ENCODE measurements at places on chromosomes 4 and X.

- H3K27me3 ChIP-seq: no peaks in the 10 kb centered on the region
- no peak overlapping the region for H3K4me3 ChIP-seq
- H3K27ac ChIP-seq: no peak overlapping the region
- peaks cover 21% of the 10 kb centered on the region for H3K36me3 ChIP-seq
- no peaks in the 10 kb centered on the region for H3K4me1 ChIP-seq
Observed at GRCh38 chr4:77872723-77873445, 10.3 kb downstream of the MRPL1 start.

DNA sequence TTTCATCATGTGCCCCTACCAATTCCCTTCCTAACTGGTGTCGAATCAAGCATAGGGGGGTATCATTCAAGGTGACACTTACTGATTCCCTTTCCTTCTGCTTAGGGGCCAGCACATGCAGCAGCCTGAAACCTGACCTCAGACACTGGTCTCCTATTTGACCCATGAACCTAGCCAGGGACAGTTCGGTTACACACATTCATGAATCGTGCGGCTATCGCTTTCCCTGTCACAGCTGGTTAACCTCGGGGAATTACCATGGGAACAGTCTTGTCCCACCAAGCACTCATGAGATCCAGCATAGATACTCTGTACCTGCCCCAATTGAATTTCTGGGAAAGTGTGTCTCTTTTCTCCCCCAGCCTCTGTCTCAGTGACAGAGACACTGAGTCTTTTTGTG is 140.4 kb downstream of the ZNF674 start:
- H3K4me3 ChIP-seq: no peak overlapping the region
- DNase-seq: no peak
- no peaks in the 10 kb centered on the region for H3K4me1 ChIP-seq
- H3K36me3 ChIP-seq: no peaks in the 10 kb centered on the region
- no peak overlapping the region for H3K27ac ChIP-seq

- no peak overlapping the region for H3K4me3 ChIP-seq
- no peak overlapping the region for H3K27ac ChIP-seq
- H3K4me1 ChIP-seq: no peaks in the 10 kb centered on the region
- no peaks in the 10 kb centered on the region for H3K27me3 ChIP-seq
- peaks cover 13% of the 10 kb centered on the region for H3K36me3 ChIP-seq
Observed at GRCh38 chr4:13455411-13455810, 28.7 kb downstream of the RAB28 start.

DNA sequence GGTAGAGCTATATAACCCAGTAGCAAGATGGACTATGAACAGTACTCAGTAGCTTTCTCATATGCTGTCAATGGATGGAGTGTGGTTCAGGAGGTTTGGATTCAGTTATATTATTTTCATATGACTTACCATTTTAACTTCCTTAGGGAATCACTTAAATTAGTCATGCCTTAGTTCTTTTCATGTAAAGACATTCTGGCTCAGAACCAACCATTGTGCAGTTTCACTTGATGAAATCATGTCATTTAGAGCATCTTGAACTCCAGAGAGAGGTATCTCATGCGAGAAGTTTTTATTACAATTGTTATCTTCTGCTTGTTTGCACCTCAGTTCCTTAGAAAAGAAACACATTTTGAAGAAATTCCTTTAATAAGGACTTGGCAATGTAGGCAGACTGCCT is 55.8 kb downstream of the IL1RAPL2 start:
- H3K27ac ChIP-seq: no peak overlapping the region
- H3K36me3 ChIP-seq: no peaks in the 10 kb centered on the region
- H3K4me1 ChIP-seq: no peaks in the 10 kb centered on the region
- H3K27me3 ChIP-seq: peaks cover 6% of the 10 kb centered on the region

DNA sequence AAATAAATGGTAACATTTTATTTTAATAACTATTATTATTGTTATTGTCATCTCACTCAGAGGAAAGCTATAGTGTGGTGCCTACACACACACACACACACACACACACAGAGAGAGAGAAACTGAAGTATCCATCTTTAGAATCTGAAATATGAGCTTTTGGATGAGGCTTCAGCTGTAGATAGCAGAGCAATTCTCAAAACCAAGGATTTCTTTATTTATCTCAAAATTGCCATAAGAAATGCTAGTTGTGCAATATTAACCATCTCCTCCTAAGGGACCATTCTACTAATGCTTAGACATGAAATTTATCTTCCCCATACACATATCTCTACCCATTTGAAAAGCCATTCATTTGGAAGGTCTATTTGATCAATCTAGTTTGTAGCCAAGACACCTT is 50.1 kb upstream of the SGMS2 start:
- no peaks in the 10 kb centered on the region for H3K27me3 ChIP-seq
- no peaks in the 10 kb centered on the region for H3K36me3 ChIP-seq
- no peak overlapping the region for H3K27ac ChIP-seq
- H3K4me1 ChIP-seq: no peaks in the 10 kb centered on the region

DNA sequence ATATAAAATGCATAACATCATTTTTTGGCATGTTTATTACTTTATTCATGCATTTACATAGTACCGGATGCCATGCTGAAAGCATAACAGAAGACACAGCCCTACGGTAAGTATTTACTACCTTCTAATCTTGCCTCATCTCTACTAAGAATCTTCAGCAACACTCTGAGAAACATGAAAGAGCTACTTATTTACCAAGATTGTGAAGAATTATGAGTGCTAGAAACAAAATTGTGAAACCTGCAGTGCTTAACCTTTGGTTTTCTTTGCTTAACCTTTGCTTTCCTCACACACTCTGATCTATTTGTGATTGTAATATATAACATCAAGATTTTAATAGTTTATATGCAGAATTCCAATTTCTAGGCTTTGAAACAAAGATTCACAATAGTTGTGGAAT is 7.4 kb downstream of the ANTXR2 start:
- H3K4me3 ChIP-seq: no peak overlapping the region
- H3K36me3 ChIP-seq: peaks cover 13% of the 10 kb centered on the region
- H3K27ac ChIP-seq: no peak overlapping the region

GRCh38 chr4:107279733-107280132 is 243.6 kb upstream of the DKK2 start:
- no peak overlapping the region for H3K27ac ChIP-seq
- DNase-seq: no peak
- H3K36me3 ChIP-seq: no peaks in the 10 kb centered on the region
- no peaks in the 10 kb centered on the region for H3K27me3 ChIP-seq
- H3K4me3 ChIP-seq: no peak overlapping the region

- no peak for DNase-seq
- no peaks in the 10 kb centered on the region for H3K27me3 ChIP-seq
- H3K27ac ChIP-seq: no peak overlapping the region
- peaks cover 10% of the 10 kb centered on the region for H3K36me3 ChIP-seq
- no peak overlapping the region for H3K4me3 ChIP-seq
Observed at GRCh38 chr4:151753056-151753455, 7.8 kb downstream of the GATB start.

- DNase-seq: no peak
- H3K4me1 ChIP-seq: no peaks in the 10 kb centered on the region
- no peak overlapping the region for H3K27ac ChIP-seq
- no peaks in the 10 kb centered on the region for H3K27me3 ChIP-seq
Observed at GRCh38 chr4:23779839-23780238, 110.0 kb downstream of the PPARGC1A start.

GRCh38 chr4:25723409-25723808 is 67.8 kb downstream of the SLC34A2 start:
- DNase-seq: no peak
- H3K27me3 ChIP-seq: no peaks in the 10 kb centered on the region
- no peaks in the 10 kb centered on the region for H3K36me3 ChIP-seq
- H3K4me1 ChIP-seq: no peaks in the 10 kb centered on the region

DNA sequence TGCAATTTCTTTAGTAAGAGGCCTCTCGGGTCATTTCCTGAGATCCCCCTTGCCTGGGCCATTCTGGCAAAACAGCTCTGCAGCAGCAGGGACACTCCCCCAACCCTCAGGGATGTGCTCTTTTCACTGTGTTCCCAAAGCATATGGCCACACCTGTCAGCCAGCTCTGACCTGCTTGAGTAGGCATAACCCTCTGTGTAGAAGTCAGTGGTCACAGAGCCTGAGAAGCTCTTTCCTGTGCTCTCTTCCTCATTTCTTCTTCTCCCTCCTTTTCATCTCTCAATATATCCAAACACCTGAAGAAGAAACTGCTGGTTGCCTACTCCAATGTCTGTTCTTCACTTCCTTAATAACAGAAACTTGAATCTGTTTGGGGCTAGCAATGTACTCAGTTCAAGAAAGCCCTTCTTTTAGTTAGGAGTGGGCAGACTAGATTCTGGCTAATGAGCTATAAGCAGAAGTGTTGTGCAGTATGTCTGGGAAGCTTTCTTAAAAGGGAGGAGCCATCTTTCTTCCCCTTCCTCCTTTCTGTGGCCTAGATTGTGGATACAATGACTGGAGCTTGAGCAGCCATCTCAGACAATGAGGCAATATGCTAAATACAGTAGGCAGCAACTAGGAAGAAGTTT is 73.3 kb downstream of the PRPS1 start:
- DNase-seq: no peak
- H3K27me3 ChIP-seq: peaks cover 15% of the 10 kb centered on the region
- H3K36me3 ChIP-seq: no peaks in the 10 kb centered on the region
- no peak overlapping the region for H3K27ac ChIP-seq

- H3K36me3 ChIP-seq: peaks cover 3% of the 10 kb centered on the region
- H3K27me3 ChIP-seq: peaks cover 5% of the 10 kb centered on the region
- H3K4me1 ChIP-seq: peaks cover 18% of the 10 kb centered on the region
- peak within 1 kb of the TSS; percentile 80 for H3K4me3 ChIP-seq
- DNase-seq: peak; percentile 94
- peak within 1 kb of the TSS; percentile 95 for H3K27ac ChIP-seq
Observed at GRCh38 chrX:101617211-101618191, at the start of gene ARMCX6. Gene ARMCX6 (minus strand): TSS chrX:101618000. CDS start chrX:101616620, 1,380 bp downstream.

DNA sequence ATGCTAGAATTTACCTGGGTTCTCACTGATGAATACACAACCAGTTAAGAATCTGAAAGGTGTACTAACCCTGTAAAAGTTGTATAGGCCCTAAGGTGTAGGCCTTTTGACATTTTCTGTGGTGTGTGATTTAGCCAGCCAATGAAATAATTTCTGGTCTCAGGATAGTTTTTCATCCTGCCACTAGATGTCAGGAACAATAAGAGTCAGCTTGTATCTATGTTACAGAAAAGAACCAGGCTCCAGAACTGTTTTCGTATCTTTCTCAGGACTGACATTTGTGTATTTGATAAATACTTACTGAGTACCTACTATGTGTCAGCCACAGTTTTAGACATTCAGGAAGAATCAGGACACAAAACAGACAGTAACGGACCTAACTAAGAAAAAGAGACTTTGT is 673.6 kb upstream of the TENM3 start:
- no peak overlapping the region for H3K27ac ChIP-seq
- peaks cover 6% of the 10 kb centered on the region for H3K4me1 ChIP-seq
- no peaks in the 10 kb centered on the region for H3K27me3 ChIP-seq
- no peak overlapping the region for H3K4me3 ChIP-seq
- no peaks in the 10 kb centered on the region for H3K36me3 ChIP-seq

DNA sequence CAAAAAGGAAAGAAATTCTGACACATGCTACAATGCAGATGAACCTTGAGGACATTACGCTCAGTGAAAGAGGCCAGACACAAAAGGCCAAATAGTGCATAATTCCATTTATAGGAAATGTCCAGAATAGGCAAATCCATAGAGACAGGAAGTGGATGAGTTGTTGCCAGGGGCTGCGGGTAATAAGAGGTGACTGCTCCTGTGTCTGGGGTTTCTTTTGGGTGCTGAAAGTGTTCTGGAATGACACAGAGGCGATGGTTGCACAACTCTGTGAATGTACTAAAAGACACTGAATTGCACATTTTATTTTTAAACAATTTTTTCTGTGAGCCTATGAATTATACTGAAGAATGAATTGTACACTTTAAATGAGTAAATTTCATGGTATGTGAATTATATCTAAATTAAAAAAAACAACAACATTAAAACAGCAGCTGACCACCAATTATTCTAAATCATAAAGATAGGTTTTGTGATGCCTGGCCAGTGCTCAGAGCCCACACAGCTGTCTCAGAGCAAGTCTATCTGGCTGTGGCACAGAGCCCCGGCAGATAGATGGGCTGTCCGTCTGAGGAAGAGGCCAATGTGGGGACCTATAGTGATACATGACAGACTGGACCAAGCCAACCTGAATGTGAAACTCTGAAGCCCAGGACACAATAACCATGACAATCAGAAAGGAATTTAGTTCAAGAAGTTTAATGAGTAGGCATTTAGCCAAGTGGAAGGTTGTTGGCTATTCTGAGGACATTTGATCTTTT is 23.5 kb upstream of the IRAK1 start:
- no peak for DNase-seq
- peaks cover 52% of the 10 kb centered on the region for H3K27me3 ChIP-seq
- peaks cover 3% of the 10 kb centered on the region for H3K36me3 ChIP-seq
- H3K27ac ChIP-seq: no peak overlapping the region
- no peak overlapping the region for H3K4me3 ChIP-seq

DNA sequence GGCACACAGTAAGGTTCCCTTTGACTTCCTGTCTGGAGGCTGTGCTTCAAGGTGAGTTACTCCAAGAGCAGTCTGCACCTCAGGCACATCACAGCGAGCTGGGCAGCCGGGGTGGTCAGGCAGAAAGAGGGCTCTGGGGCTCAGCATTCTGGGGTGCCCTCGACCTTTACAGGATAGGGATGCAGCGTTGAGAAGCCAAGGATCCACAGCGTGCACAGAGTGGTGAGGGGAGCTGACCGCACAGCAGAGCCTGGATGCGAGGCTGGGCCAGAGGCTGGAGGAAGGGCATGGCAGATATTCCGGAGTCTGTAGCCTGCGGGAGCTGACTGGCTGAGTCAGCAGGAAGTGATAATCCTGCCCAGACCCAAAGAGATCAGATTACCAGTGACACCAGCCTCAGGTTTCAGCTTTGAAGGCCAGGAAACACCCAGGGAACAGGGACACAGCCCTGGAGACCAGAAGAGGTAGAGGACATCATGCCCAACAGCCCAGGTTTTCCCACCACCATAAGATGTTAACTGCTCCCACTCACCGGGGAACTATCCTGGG is 38.4 kb upstream of the PDLIM3 start:
- H3K4me3 ChIP-seq: no peak overlapping the region
- H3K27ac ChIP-seq: peak overlapping the region; percentile 63
- H3K36me3 ChIP-seq: no peaks in the 10 kb centered on the region
- no peaks in the 10 kb centered on the region for H3K27me3 ChIP-seq
- DNase-seq: peak; percentile 84
- peaks cover 51% of the 10 kb centered on the region for H3K4me1 ChIP-seq

- DNase-seq: peak; percentile 63
- H3K4me3 ChIP-seq: no peak overlapping the region
- no peaks in the 10 kb centered on the region for H3K4me1 ChIP-seq
- H3K27ac ChIP-seq: no peak overlapping the region
- H3K27me3 ChIP-seq: no peaks in the 10 kb centered on the region
Observed at GRCh38 chr4:81378386-81378785, 93.3 kb downstream of the RASGEF1B start.

DNA sequence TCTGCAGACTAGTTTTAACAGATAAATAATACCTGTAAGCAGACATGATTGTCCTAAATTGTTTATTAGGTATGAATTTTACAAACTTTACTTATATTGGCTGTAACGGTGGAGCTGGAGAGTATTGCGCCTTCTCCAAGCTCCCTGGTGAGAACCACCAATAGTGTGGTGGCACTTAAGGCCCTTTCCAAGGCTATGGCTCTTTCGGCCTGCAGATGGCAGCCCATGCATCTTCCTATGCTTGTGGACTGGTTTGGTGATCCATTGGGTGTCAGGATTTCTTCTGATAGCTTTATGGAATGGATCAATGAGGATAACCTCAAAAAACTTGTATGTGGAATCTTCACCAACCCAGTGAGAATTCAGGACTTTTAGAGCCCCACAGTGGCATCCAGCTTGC is 7.8 kb downstream of the LARP1B start:
- no peaks in the 10 kb centered on the region for H3K36me3 ChIP-seq
- DNase-seq: no peak
- H3K27me3 ChIP-seq: no peaks in the 10 kb centered on the region
- no peak overlapping the region for H3K4me3 ChIP-seq
- no peak overlapping the region for H3K27ac ChIP-seq
